ENCODE measurements at places on chromosomes 3 and 15. TPM values are rescaled to one million over a fixed set of nuclear protein-coding genes. Genes with fewer than 3 reads are reported as not detected.

- H3K4me1 ChIP-seq: no peaks in the 10 kb centered on the region
- no peaks in the 10 kb centered on the region for H3K36me3 ChIP-seq
- no peak for DNase-seq
These were observed 13.6 kb downstream of the ARL6 start for GRCh38 chr3:97778152-97778551.

ECE2 gene
- not detected for total RNA-seq

- DNase-seq: peak; percentile 65
- no peak overlapping the region for H3K27ac ChIP-seq
- H3K36me3 ChIP-seq: no peaks in the 10 kb centered on the region
These were observed 50.4 kb downstream of the IL12A start for GRCh38 chr3:160038862-160039562.

IL5RA gene
- 7.3 TPM for total RNA-seq

DNA sequence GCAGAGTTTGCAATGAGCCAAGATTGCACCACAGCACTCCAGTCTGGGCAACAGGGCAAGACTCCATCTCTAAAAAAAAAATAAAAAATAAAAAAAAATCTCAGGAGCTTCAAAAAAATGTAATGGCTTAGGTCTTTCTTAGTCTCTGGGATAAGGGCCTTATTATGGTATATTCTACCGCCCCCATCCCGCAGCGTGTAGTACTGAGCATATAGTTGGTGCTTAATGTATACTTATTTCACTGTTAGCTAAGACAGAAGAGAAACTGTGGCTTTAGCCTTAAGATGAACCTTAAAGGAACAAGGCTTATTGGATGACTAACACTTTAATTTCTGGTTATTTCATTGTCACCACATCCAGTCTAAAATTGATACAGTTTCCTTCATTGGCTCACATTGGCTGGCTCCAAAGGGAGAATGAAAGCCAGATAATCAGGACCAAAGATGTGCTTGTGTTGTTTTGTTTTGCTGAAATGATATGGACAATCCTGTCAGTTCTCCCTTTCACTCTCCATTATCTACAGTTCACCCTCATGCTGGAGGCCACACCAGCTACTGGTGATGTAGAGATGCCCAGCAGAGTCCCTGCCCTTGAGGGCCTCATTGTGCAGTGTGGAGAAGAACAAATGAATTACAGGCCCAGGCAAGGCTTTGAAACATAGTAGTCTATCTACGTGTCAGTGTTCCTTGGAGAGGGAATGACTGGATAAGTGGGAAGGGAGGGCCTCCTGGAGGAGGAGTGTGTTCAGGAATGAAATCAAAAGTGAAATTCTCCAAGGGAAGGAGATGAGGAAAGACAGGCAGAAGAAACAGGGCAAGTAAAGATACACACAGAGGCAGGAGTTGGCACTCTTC is 17.4 kb upstream of the RAF1 start:
- H3K27ac ChIP-seq: peak overlapping the region; percentile 81
- no peak for DNase-seq
- no peak overlapping the region for H3K4me3 ChIP-seq

DNA sequence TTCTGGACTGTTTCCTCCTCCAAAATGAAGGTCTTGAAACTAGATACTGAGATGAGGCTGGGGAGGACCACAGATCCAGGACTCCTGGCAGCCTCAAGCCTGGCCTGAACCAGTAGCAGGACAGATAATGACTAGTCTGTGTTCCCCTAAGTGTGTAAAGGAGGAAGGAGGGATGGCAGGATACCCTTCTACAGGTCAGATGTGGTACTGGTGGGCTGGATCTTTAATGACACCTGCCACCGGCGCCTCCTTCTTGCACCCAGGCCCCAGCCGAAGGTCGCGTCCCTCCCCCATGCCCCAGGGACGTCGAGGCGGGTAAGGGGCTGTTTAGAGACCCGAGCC is 556 bp downstream of the USP19 start:
- H3K4me3 ChIP-seq: peak overlapping the region; percentile 58
- H3K4me1 ChIP-seq: peaks cover 15% of the 10 kb centered on the region
- peaks cover 71% of the 10 kb centered on the region for H3K36me3 ChIP-seq
- DNase-seq: no peak

DNA sequence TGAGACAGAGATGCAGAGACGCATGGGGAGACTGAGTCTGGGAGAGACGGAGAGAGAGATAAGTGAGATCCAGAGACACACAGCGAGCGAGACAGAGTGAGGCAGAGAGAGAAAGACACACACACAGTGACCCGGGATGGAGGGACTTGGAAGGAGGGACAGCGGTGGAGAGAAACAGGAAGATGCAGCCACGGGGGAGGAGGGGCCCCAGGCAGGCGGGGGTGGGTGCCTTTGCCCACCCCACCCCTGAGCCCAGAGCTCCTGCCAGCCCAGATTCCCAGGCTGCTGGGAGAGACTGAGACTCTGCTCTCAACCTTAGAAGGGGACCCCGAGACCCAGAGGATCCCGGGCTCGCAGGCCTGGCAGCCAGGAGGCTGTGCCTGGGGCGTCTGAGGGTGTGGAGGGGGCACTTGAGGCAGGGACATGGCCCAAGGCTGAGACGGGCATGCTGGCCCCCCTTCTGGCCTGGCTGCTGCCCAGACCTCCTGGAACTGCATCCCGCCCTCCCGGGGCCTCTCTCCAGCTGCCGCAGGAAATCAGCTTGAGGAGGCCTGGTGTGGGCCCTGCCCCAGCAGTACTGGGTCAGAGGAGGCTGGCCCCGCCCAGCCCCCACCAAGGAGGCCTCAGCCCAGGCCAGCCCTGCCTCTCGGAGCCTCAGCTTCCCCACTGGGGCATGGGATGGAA is 18.1 kb downstream of the H1-8 start:
- DNase-seq: peak; percentile 80
- H3K27ac ChIP-seq: peak overlapping the region; percentile 65
- peaks cover 13% of the 10 kb centered on the region for H3K36me3 ChIP-seq

- H3K27me3 ChIP-seq: no peaks in the 10 kb centered on the region
- DNase-seq: no peak
- peaks cover 4% of the 10 kb centered on the region for H3K4me1 ChIP-seq
- no peak overlapping the region for H3K4me3 ChIP-seq
- no peak overlapping the region for H3K27ac ChIP-seq
- H3K36me3 ChIP-seq: peaks cover 27% of the 10 kb centered on the region
These were observed 36.6 kb downstream of the ATP11B start for GRCh38 chr3:182829761-182830405.
